Gastrocnemius medialis (tissue), 4 donors: ENCODE measurements at places on chromosomes 2 and 18. TPM values are rescaled to one million over a fixed set of nuclear protein-coding genes. Genes with fewer than 3 reads are reported as not detected.
A peak's percentile ranks its signal among the peaks of the same experiment; 100 is the strongest.

DNA sequence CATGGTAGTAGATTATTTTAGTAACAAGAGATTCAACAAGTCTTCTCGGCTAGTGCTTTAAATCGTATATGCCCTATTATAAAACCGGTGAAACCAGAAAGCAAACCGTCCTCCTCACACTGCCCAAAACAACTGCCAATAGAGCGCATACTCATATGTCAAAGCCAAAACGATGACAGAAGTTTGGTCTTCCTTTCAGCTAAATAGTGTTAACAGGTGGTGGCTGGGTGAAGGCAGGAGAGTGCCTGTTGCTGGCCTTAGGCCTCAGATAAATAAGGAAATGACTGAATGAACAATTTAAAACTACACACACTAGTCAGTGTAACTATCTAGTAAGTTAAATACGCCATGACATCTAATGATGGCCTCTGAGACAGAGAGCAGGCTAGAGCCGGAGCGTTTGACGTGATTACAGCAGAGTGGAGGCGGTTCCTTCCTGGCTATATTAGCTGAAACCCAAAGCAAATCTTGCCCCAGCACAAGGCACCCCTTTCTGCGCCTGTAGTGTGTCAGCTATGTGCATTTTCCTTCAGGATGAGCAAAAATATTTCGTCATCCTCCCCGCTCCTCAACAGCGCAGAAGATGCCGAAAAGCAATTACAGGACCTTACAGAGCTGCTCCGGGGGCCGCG, 1.6 kb downstream of the LONRF2 start:
- no peak for DNase-seq
- H3K36me3 ChIP-seq, result no peaks in the 10 kb centered on the region
- H3K27me3 ChIP-seq, result no peaks in the 10 kb centered on the region
- peak overlapping the region; percentile 49 for H3K27ac ChIP-seq
- H3K4me1 ChIP-seq, result peaks cover 6% of the 10 kb centered on the region
- H3K4me3 ChIP-seq, result peak overlapping the region; percentile 62

- H3K27me3 ChIP-seq, result peaks cover 2% of the 10 kb centered on the region
- no peak overlapping the region for H3K4me3 ChIP-seq
- H3K36me3 ChIP-seq, result no peaks in the 10 kb centered on the region
- no peaks in the 10 kb centered on the region for H3K4me1 ChIP-seq
- DNase-seq, result no peak
- no peak overlapping the region for H3K27ac ChIP-seq
These were observed 92.4 kb upstream of the LDAH start for GRCh38 chr2:20915271-20915670.

ANO7 gene
- total RNA-seq, result 0.10 TPM

HNRNPLL gene
- 42.9 TPM for total RNA-seq

DNA sequence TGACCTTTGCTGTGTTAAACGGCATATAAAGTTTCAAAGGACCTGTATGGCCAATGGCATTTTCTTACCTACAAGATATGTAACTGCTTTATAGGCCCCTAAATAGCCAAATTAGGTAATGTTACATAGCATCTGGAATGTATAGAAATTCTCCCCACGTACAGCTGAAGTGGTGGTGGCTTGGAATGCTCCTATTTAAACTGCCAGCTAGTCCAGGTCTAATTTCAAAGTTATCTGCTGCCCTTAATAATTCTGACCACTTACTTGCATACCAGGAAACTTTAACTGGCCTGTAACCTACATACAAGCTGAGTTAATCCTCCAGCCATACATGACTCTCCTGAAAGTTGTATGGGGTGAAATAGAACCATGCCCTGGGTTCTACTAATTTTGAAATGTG, 1.3 kb downstream of the KIAA2012 start:
- no peak overlapping the region for H3K4me3 ChIP-seq
- H3K27me3 ChIP-seq, result no peaks in the 10 kb centered on the region
- no peaks in the 10 kb centered on the region for H3K36me3 ChIP-seq
- H3K27ac ChIP-seq, result no peak overlapping the region
- H3K4me1 ChIP-seq, result no peaks in the 10 kb centered on the region

RAD51AP2 gene
- total RNA-seq, result not detected

ACMSD gene
- not detected for total RNA-seq

GRCh38 chr2:136997557-136997956, 232.2 kb downstream of the THSD7B start:
- no peak for DNase-seq
- no peak overlapping the region for H3K27ac ChIP-seq
- no peak overlapping the region for H3K4me3 ChIP-seq

- no peak for DNase-seq
- no peaks in the 10 kb centered on the region for H3K27me3 ChIP-seq
- no peak overlapping the region for H3K4me3 ChIP-seq
- H3K4me1 ChIP-seq, result no peaks in the 10 kb centered on the region
- no peak overlapping the region for H3K27ac ChIP-seq
These were observed 221.4 kb downstream of the IKZF2 start for GRCh38 chr2:212929971-212930370.

DNA sequence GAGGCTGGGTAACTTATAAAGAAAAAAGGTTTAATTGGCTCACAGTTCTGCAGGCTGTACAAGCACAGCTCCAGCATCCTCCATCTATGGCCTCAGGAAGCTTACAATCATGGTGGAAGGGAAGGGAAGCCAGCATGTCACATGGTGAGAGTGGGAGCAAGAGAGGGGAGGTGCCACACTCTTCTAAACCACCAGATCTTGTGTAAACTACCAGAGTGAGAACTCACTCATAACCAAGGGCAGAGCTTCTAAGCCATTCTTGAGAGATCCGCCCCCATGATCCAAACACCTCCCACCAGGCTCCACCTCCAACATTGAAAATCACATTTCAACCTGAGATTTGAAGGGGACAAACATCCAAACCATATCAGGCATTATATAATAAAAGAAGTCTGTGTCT, 121.6 kb upstream of the CDC42EP3 start:
- H3K27me3 ChIP-seq, result no peaks in the 10 kb centered on the region
- H3K4me1 ChIP-seq, result peaks cover 29% of the 10 kb centered on the region
- no peak overlapping the region for H3K27ac ChIP-seq
- no peaks in the 10 kb centered on the region for H3K36me3 ChIP-seq
- DNase-seq, result no peak
- H3K4me3 ChIP-seq, result no peak overlapping the region

- no peaks in the 10 kb centered on the region for H3K36me3 ChIP-seq
- no peak overlapping the region for H3K4me3 ChIP-seq
- no peaks in the 10 kb centered on the region for H3K27me3 ChIP-seq
- H3K27ac ChIP-seq, result no peak overlapping the region
These were observed 196.9 kb downstream of the ANKRD30B start for GRCh38 chr18:14944838-14945237.
